ENCODE measurements at places on chromosomes 5 and 9.

- DNase-seq = no peak
Observed at GRCh38 chr5:88656221-88656950, 226.6 kb downstream of the MEF2C start.

GRCh38 chr9:101421653-101422065 lies 13.9 kb downstream of the ALDOB start:
- no peak for DNase-seq

GRCh38 chr9:84750152-84750865 lies 80.8 kb downstream of the NTRK2 start:
- no peak for DNase-seq

DNA sequence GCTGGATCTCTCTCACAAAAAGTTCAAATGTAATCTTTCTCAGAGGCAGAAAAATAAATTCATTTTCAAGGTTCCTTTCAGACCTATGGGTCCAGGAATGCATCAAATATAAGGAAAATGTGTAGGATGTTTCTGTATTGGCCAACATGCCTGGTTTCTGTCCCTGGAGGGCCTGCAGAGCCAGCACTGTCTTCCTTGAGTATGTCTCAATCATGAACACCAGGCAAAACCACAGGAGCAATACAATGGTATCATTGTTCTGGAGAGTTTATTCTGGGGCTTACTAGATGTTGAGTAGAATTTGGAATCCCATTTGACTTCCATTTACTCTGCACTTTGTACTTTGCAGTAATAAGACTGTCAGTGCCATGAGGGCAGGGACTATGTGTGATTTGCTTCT lies 23.5 kb downstream of the INSYN2B start:
- DNase-seq = no peak

DNA sequence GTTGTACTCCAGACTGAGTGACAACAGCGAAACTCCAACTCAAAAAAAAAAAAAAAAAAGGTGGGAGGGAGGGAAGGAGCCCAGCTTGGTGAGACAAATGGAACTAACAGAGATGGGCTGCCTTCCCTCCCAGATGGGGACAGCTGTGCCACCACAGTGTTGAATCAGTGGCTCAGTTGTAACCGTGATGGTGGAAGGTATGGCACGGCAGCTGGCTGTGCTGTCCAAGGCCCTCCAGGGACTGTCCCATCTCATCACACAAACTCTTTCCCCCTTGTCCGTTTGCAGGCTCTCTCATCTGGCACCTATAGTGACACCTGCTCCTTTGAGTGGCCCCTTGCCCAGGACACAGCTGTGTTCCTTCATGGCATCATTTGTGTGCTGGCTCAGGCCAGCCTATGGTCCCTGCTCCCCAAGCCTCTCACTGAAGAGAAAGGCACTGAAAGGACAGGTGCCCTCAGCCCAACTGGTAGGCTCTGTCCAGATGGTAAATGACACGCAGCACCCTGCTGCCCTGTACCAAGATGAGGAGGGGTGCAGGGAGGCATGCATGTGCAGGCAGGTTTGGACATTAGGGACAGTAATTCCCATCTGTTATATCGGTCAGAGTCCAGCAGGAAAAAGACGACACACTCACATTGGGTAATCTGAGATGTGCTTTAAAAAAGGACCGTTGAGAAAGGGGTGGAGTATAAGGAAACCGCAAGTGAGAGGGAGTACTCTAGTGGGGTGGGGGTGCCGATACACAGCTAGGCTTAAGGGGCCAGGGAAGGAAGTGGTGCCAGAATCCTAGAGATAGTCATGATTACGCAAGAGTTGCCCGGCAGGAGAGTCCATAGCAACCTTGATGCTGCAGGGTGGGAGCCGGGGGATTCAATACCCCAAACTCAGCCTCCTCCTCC lies 4.3 kb downstream of the SMIM33 start:
- DNase-seq = no peak

- DNase-seq = no peak
Observed at GRCh38 chr9:78973907-78974306, 597.9 kb upstream of the TLE4 start.

- DNase-seq = no peak
Observed at GRCh38 chr5:76982450-76982849, 29.6 kb downstream of the CRHBP start.

DNA sequence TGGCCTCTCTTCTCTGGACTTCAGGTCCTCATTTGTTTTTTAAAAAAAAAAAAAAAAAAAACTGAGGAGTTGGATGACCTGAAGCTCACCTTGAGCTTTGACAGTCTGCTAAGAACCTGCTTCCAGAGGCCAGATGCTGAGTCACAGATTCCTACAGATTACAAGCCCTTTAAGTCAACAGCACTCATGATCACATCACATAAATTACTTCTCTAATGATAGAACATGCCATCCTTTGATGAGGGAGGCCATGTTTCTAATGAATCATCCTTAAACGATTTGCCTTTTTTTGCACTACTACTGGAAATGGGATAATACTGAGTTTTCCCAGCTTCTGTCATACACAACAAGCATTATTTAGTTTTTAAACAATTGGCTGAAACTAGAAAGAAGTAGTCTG lies 34.2 kb upstream of the MYOT start:
- DNase-seq = no peak

GRCh38 chr5:170749911-170750431 lies 33.6 kb upstream of the GABRP start:
- no peak for DNase-seq

GRCh38 chr5:177020033-177020432 lies 2.5 kb upstream of the ZNF346 start:
- DNase-seq = no peak

DNA sequence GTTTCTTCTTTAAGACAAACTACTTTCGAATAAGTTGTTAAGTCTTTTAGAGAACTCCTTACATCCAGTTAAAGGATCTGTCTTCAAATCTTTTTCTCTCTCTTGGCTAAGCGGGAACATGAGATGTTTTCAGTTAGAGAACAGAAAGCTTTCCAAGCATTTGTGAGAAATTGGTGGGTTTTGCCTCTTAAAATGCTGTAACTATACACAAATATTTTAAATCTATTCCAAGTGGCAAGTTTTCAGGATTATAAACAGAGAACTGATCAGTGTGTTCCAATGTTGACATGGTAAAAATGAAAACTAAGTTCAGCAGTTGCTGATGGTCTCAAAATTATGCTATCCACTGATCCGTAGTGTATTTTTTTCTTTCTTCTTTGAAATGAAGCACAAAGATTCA lies 100.4 kb downstream of the EBF1 start:
- DNase-seq = no peak

DNA sequence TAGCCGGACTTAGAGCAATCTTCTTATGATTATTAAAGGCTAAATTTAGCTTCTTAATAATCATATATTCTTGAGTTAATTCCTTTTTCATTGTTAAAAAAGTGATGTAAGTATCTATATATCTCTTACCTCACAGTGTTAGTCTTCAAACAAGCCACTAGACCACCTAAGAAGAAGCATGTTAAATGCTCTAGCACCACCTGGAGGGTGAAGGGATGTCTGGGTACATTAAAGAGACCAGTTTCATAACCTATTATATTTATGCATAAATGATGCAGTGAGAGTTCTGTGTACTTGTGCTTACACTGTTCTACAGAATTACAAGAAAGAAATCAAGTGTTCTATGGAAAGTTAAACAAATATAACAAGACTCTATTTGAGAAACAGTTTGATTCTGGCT lies 55.9 kb upstream of the SLCO6A1 start:
- DNase-seq = no peak

- no peak for DNase-seq
Observed at GRCh38 chr9:136944212-136944518, 373 bp downstream of the FBXW5 start.

DNA sequence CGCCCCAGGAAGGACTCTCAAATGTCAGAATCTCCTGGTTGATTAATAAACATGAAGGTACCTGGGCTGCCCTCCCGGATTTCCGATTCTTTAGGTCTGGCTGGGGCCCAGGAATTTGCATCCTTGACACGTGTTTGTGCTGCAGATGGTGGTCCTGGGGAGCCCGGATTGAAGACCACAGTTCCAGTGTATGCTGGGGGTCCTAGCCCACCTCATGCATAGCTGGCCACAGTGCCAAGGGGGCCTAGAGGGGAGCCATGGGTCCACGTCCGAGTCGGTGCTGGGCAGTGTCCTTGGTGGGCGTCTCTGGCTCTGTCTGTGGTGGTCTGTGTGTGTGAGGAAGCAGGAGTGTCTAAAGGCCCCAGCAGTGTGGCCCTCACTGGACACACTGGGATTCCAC lies 3.2 kb downstream of the NCS1 start:
- DNase-seq = no peak

DNA sequence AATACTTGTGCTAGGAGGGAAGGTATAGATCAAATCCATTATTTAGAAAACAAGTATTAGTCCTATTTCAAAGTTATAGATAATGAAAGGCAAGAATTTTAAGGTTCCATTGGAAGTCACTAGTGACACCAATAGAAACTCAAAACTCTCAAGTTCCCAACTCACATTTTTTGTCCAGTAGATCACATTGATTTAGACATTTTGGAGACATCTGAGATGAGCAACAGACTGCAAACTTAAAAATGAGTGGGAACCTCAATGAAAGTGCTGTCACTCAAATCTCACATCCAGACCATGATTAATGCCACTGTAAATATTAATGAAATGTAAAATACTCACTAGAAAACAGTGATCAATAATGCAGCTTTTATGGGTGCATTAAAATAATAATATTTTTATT lies 405.0 kb downstream of the ENC1 start:
- no peak for DNase-seq

- DNase-seq = peak; percentile 67
Observed at GRCh38 chr5:132456296-132456986, 34.1 kb downstream of the IRF1 start.

Data from activated CD8-positive, alpha-beta memory T cell treated with anti-CD3 and anti-CD28 coated beads, Interleukin-2, amount 50 U/mL, for 4 hours (primary cell).